Right atrium auricular region (tissue), 2 donors: ENCODE measurements at places on chromosomes 12 and 14.

- DNase-seq, result no peak
Observed at GRCh38 chr14:44379292-44379977, 127.6 kb downstream of the FSCB start.

- DNase-seq, result no peak
Observed at GRCh38 chr14:68569970-68570409, 222.9 kb downstream of the ZFP36L1 start.

DNA sequence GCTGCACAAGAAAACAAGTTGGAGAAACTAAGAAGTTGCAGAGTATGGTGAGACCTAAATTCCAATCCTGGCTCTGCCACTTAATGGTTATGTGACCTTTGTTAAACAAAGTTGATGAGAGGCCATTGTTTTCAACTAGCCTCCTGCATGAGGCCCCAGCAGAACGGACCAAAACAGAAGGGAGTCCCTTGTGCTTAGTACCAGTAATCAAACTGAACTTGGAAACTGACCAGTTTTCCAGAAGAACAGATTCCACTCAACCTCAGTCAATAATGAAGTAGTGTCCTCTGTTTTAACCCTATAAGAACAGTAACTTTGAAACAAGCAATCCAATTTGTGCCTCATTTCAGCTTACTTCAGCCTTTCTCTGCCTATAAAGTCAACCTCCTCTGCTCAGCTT, 69.9 kb downstream of the C12orf56 start:
- DNase-seq, result no peak

GRCh38 chr14:89184952-89185351, 232.1 kb downstream of the FOXN3 start:
- DNase-seq, result no peak

DNA sequence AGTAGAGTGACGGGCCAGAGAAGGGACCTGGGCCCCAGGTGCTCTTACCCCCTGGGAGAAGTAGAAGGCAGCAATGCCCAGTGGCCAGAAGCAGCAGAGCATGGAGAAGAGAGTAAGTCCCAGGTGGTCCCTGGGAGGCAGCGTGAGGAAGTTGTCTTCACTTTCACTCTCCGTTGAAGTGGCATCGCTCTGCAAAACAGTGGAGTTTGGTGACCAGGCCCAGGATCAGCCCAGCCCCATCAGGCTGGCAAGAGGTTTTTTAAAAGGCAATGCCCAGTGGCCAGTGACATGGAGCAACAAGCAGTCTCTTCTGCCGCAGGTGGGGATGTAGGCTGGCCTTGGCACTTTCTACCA, 18.2 kb downstream of the SYNDIG1L start:
- no peak for DNase-seq

DNA sequence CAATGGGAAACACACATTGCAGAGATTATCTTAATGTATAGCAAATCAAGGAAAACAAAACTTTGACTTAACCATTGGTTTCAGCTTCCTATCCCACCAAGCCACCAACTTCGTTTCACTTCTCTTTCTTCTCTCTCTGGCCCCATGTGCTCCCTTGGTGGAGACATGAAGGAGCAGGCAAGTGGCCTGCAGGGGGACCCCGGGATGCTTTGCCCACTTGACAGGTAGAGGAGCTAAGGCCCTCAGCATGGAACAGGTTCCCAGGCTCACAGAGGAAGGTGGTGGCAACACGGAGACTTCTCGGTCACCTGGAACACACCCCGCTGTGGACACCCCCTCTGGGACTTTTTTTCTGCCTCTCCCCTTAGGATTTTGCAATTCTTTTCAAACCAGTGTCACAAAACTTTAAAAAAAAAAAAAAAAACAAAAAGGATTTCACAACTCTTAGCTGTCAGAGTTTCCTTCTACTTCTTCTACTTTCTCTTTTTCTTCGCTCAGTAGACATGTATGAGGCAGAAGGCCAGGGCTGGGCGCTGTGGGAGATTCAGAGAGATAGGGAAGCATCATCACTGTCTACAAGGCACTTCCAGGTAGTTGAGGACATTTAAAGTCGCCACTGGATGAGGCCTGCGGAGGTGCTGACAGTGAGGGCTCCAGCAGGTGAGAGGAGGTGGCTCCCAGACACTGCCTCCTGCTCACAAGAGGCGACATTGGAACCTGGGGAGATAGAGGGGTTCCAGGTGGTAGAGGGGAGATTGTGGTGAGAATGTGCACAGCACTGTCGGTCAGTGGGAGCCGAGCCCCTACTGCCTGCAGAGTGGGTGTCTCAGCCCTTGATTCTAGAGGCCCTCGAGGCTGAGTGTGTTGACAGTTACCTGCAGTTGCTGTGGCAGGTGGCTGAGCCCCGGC, 119.6 kb downstream of the GCH1 start:
- DNase-seq, result no peak

GRCh38 chr12:75831402-75831801, 200.2 kb downstream of the PHLDA1 start:
- no peak for DNase-seq

GRCh38 chr12:67937822-67938221, 51.4 kb upstream of the IFNG-AS1 start:
- DNase-seq, result no peak

DNA sequence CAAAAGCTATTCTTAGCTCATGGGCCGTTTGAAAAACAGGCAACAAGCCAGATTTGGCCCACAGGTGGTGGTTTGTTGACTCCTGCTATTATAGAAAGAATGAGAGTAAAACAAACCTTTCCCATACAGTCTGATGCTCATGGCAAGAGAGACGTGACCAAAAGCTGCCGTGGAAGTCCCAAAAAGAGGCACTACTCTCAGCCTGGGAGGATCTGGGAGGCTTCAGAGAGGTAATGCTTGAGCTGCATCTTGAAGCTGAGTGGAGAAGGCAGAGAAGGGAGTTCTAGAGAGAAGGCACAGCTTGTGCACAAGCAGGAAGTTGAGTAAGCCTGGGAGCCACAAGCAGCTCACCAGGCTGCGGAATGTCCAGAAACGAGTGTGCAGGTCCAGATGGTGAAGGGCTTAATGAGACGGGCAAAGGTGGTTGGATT, 9.6 kb downstream of the PLXNC1 start:
- DNase-seq, result no peak

GRCh38 chr12:81726634-81727033, 32.5 kb downstream of the PPFIA2 start:
- no peak for DNase-seq
